Skin of body (tissue), 3 donors: ENCODE measurements at places on chromosomes 16 and 17.

DNA sequence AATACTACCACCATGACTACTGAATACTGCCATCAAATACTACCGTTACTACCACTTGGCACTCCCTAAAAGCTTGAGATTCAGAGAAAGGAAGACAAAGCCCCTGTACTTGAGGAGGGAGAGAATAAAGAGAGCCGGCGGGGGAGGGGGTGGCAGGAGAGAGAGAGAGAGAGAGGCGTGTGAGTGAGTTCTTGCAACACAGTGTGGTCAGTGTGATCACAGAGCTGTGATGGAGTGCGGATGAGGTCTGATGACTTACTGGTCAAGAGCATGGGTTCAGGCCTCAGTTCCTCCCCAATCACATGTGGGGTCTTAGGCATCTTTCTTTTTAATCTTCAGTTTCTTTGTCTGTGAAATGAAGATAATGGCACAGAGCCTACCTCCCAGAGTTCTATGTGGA is 19.2 kb downstream of the PRKCB start:
- no peak for DNase-seq

- no peak for DNase-seq
Measured at GRCh38 chr16:47470810-47471209, 9.7 kb downstream of the PHKB start.

DNA sequence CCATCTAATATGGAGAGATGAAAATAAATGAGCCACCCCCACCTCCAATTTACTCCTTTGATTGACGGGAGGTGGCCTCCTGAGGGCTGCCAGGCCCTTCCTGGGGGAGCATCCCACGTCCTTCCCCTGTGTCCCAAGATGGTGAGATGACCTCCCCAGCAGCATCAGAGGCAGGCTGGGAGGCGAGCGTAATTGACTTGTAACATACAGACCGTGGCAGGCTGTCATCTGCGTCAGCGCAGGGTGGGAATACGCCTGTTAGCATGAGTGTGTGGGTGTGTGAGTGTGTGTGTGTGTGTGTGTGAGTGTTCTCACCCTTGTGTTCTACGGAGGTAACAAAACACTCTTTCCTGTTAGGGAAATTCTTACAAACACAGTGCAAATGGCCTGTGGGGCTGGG is 156.9 kb upstream of the CIBAR2 start:
- no peak for DNase-seq

DNA sequence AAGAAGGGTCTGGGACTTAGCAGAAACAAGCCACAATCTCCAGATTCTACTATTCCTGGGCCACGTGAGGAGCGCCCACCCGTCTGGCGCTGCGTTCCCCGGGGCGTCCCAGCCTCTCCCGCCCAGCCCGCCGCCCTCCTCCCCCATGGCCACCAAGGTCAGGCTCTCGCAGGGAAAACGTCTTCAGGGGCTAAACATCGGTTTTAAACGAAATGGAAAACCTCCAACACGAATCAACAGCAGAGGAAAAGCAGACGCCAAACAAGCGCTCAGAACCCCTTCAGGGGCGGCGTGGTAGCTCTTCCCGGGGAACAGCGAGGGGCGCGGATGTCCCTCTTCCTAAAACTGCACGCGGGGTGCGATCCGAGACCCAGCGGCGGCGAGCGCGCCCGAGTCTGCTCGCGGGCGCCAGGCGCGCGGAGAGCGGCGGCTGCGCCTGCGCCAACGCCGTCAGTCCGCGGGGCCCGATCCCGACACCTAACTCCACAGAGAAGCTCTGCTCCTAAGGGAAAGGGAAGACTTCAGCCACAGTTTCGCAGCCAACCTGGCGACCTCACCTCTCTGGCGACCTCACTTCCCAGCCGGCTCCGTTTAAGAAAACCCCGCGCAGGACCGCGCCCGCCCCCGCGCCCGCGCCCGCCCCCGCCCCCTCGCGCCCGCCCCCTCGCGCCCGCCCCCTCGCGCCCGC is 505 bp upstream of the COG1 start:
- DNase-seq = peak; percentile 72

- DNase-seq = no peak
Measured at GRCh38 chr17:4195306-4195705, 52.3 kb downstream of the CYB5D2 start.

DNA sequence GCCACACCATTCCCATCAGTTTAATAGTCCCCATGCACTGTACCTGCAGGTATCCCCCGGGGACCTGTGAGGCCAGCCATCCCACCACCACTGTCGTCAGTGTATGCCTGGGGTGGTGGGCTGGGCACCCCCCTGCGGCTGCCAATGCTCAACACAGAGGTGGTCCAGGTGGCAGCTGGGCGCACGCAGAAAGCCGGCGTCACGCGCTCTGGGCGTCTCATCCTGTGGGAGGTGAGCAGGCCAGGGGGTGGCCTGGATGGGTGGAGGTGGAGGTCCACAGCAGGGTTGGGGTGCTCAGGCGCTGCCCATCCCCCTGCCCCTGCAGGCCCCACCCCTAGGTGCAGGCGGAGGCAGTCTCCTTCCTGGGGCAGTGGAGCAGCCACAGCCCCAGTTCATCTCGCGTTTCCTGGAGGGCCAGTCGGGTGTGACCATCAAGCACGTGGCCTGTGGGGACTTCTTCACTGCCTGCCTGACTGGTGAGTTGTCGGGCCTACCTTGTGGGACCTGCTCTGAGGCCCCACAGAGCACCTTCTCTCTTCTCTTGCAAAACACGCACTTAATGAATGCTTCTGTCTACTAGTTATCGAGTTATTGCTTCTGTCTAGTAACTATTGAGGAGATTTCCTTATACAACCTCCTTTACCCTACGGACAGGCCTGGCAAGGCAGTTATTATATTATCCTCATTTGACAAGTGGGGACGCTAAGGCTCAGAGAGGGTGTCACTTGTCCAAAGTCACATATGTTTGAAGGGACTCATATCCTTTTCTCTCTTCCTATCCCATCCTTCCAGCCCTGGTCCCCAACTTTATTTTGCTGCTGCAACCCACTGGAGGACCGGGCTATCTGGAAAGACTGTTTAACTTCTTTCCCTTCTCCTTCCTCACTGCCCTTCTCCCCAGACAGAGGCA is 5.8 kb upstream of the TRAF4 start:
- DNase-seq = no peak

GRCh38 chr16:16036359-16036792 is 87.0 kb downstream of the ABCC1 start:
- no peak for DNase-seq
